ENCODE measurements at places on chromosomes 11 and 22.
A peak's percentile ranks its signal among the peaks of the same experiment; 100 is the strongest.

DNA sequence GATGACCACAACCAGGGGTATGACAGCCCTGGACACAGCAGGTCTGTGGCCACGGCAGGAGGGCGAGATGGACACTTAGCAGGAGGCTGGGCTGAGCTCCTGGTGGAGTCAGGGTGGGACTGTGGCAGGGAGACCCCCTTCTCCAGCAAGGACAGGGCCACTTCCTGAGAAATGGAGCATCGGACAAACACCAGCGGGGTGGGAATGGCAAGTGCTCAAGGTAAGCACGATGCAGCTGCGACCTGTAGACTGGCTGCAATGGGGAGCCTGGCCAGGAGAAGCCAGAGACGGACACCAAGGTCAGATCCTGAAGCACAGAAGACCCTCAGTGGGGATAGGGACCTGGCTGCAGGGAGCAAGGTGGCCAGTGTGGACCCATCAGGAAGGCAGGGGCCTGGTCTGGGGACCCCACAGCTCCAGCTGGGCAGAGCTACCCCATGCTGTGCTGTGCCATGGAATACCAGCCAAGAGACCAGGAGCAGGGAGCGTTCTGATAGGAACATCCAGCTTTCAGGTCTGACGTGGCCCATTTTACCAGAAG, 29.2 kb downstream of the RSPH14 start:
- no peak for DNase-seq

- DNase-seq: no peak
These were observed 1.4 kb downstream of the CHKB start for GRCh38 chr22:50581031-50581949.

DNA sequence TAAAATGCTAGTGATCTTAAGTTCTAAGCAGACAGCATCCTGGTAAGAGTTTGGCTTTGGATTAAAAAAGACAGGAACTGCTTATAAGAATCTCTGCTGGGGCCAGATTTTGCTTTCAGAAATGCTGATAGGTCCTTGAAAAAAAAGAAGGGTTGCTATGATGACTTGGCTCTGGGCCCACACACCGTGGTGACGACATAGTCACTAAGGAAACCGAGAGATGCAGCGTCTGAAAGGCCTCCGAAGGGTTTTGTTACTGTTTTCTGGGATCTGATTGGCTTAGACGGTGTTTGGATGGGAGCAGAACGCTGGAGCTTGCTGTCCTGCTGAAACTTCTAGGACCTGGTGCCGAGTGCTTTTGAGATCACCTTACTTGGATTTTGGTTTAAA, 8.4 kb downstream of the FAM118A start:
- peak; percentile 51 for DNase-seq

DNA sequence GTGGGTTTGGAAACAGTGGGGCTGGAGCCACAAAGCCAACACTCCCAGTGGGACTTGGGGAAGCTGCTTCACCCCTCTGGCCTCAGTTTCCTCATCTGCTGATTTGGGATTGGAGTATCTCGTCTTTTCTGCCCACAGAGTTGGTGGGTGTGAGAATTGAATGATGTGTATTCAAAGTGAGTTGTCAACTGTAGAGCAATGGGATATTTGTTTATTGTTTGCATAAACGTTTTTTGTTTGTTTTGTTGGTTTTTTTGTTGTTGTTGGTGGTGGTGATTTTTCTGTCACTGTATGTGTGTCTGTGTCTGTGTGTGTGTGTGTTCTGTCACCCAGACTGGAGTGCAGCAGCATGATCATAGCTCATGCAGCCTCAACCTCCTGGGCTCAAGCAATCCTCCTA, 542.0 kb downstream of the MIAT start:
- DNase-seq: no peak

DNA sequence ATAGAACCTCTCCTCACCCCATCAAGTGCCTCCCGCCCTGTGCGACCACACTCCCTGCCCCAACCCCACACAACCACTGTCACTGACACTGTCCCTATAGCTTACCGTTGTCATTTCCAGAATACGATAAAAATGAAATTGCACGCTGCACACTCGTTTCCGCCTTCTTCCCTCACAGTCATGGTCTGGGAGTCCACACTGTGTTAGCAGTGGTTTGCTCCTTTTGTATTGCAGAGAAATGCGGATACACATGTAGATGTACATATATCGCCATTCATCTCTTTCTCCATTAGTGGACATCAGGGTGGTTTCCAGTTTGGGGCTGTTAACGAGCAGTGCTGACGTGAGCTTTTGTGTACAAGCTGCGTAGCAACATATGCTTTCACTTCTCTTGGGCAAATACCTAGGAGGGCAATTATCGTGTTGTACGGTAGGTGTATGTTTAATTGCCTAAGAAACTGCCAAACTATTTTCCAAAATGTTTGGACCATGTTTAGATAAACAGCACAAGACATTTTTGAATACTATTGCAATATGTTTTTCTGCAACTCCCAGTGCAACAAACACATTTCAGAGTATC, 59.2 kb upstream of the CD5 start:
- DNase-seq: no peak

DNA sequence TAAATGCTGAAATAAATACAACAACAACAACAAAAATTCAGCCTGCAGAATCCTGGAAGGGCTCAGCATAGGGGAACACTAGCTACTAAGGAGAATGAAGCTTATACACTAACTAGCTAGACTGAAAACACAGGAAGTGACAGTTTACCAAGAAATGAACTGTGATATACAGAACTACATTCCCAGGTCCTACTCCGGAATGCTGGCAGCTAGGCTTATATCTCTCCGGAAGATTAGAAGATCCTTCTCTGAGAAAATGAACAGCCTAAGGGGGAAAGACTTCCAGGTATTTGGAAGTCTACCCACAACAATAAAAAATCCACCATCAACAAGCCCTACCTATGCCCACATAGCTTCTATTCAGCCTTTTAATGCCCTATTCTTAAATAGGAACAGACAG, 31.0 kb downstream of the CCDC34 start:
- DNase-seq: no peak

DNA sequence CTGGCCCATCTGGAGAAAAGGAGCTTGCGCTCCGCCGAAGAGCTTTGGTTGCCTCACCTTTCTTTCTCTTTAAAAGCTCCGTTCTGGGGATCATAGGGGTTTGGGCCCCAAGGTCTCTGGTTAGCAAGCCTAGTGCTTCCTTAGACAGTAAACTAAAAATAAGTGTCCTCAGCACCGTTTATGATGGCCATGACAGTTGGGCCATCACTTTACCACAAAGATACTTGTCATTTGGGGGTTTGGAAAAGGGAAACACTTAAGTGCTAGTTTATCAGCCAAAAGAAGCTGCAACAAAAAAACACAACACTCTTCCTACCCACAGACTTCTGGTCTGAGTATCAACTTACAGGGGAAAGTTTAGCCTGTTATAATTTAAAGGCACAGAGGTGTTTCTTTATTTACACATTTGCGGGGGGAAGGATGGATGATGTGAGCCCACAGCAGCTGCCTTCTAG, 88.4 kb upstream of the CD44 start:
- no peak for DNase-seq

DNA sequence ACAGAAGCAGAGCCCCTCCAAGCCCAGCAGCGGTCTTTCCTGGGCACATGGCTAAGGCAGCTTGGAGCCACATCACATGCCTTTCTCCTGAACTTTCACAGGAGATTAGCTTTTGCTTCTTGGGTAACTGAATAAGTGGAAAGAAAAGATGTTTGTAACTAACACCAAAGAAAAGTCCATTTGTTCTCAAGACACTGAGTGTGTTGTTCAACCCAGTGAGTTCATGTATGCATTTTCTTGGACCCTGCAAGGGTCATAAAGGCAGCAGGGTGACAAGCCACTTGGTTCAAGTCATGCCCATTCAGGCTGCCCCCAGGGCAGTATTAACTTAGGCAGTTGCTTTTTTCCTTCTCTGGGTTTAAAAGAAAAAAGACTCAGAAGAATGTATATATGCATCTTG, 203.4 kb downstream of the FAM76B start:
- no peak for DNase-seq

DNA sequence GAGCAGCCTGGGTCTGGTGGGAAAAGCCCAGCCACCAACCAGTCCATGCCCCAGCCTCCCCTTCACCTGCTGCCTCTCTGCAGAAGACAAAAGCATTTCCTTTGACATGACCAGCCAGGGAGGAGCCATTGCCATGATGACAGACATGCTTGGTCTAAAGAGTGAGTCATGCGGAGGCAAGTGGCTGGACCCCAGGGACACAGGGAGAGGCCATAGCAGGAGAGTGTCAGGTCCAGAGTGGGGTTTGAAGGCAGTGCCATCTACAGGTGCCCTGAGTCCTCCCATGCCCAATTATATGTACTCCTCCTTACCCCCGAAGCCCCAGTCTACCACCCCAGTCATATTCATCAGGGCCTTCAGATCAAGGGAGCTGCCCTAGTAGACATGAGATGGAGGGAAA, 67.4 kb downstream of the SCN3B start:
- DNase-seq: no peak

DNA sequence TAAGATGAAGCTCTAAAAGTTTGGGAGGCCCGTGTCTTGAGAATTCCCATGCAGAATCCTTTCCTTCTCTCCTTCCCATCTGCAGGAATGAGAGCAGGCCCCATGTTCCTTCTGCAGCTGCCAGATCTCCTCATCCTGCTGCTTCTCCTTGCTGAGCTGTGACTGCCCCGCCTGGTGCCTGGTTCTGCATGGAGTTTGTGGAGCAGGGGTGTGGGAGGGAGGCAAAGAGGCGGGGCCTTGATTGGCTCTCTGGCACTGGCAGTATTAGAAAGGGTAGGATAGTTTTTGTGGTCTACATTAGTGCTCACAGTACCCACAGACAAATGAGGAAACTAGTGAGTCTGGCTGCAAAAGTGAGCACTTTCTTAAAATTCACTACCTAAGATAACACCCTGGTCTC, 91.1 kb upstream of the CLPB start:
- DNase-seq: no peak

DNA sequence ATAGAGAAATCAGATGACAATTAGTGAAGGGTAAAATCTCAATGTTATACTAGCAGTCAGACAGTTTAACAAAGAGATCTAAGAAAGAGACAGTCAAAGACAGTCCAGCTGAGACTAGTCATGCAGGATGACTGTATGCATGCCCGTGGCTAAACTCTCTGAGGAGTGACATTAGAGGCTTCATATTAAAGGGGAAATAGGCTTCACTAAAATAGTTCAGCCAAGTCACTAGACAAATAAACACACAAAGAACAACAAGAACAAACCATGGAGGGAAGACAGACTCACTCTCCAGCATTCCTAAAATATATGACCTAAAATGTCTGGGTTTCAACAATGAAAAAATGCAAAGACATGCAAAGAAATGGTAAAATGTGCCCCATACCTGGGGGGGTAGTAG, 18.6 kb upstream of the APLNR start:
- no peak for DNase-seq

GRCh38 chr11:40328890-40329614, 1130.4 kb downstream of the LRRC4C start:
- DNase-seq: no peak

- DNase-seq: no peak
These were observed 19.7 kb downstream of the SLC37A2 start for GRCh38 chr11:125082611-125083311.

DNA sequence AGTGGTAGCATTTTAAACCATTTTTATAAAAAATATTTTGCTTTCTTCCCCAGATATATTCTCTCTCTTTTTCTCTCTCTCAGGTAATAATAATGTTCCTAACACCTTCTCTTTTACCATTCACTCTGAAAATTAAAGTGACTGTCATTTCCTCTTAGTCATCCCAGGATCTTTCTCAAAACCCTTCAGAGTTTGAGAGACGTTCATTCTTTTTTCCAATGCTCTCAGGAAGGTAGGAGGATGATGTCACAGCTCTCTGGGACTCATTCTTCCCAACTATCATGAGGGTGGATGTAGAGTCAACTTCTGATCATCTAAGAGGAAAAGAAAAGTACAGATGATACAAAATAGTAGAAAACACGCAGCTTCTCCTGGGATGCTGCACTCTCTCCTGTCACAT, 60.2 kb upstream of the CRTAM start:
- no peak for DNase-seq
